ENCODE measurements at places on chromosomes 5 and 9.

- no peak for DNase-seq
Measured at GRCh38 chr9:120882935-120883607, 6.1 kb upstream of the PHF19 start.

- no peak for DNase-seq
Measured at GRCh38 chr9:91207397-91207728, 154.4 kb downstream of the AUH start.

DNA sequence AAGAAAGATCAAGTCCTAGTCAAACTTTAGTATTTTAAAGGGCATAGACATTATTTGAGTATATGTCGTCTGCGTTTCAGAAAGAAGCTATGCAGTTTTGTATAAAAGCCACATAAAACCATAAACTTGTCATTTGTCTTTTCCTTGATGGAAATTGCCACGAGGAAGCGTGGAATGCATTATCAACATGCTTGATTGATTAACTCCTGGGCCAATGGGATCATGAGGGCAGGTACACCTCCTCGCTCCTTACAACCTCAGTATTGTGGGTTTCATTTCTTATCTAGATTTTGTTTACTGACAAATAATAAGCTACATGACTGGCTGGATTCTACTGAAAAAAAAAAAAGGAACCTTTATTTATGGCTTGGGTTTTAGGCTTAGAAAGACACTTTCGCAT is 122.5 kb upstream of the RFX3 start:
- DNase-seq: no peak

DNA sequence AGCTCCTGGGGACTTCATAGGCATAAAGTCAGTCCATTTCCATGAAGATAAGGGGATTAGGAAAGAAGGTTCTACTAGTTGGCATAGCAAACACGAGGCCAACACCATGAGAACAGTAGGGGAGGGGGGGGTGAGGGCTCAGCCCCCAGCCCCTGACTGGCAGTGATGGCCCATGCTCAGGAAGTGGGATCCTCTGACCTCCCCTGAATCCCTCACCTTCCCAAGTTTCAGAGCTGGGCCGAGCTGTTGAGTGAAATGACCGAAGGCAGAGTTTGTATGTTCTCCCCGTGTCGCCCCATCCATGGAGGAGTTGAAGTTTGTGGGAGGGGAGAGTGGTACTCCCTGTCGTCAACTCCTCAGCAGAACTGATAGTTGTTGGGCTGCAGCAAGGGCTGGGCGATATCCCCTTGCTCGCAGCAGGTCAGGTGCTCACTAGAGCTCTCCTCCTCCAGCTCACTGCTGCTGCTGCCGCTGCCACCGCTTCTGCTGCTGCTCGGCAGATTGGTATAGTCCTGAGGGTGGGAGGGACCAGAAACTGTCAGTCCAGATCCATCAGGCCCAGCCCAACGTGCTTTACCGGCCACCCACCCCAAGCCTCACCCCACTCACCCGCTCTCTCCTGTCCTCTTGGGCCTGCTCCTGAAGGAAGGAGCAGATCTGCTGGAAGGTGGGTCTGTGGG is 32.5 kb downstream of the CSF1R start:
- DNase-seq: no peak

GRCh38 chr9:137445930-137446431 is 4.8 kb upstream of the ENTPD8 start:
- peak; percentile 48 for DNase-seq

DNA sequence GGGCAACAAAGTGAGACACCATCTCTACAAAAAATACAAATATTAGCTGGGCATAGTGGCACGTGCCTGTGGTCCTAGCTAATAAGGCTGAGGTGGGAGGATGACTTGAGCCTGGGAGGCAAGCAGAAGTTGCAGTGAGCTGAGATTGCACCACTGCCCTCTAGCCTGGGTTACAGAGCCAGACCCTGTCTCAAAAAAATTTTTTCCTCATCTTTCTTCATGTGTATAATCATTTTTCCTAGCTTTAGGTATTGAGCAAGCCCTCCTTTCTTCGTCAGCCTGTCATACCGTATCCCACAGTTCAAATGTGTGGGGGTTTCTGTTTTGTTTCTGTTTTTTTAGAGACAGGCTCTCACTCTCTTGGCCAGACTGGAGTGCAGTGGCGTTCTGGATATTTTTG is 41.3 kb downstream of the EHMT1 start:
- DNase-seq: peak; percentile 28

DNA sequence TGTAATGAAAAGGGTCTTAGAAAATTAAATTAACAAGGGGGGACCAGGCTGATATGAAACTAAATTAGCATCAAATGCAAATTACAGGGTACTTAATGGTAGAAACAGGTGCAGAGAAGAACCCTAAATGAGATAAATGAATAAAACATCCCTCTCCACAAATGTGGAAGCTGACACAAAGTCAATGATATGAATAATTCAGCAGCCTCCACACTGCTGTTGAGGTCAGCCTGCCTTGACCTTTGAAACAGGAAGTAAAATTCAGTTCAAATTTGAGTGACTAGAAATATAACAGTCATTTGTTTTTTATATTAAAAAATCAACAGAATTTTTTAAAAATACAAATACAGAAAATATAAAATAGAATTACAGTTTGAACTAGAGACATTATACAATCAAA is 40.0 kb downstream of the EBF1 start:
- no peak for DNase-seq

DNA sequence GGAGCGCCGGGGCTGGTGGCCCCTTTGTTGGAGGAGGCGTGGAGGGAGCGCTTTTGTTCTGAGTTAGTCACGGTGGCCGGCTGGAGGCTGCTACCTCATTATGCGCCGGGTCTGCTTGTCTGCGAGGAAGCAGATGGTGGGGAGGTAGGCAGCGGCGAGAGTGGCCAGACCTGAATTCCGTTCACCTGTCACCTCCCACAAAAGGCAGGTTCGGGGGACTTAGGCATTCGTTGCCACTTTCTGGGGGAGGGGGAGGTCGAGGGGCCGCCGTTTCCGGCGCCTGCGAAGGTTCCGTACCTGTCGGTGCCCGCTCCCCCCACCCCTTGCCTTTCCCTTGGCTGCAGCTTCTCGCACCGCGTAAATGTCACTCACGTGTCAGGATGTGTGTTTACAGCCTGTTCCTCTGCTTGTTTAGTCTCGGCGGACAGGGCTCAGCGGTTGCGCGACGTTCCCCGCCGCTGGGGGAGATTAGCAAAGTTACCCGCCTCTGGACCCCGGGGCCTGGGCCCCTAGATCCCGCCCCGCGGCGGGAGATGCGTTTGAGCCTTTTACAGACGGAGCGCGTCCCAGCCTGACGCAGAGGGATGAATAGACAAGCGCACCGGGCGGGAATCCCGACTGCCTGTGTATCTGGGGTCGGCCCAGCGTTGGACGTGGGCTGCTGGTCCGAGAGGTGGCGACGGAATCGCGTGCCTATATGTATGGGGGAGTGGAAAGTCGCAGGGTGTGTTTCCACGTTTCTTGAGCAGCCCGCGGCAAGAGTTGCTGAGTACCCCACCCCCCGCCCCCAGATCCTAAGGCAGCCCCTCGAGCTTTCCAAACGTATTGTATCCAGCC is 2.7 kb upstream of the LHX2 start:
- no peak for DNase-seq

DNA sequence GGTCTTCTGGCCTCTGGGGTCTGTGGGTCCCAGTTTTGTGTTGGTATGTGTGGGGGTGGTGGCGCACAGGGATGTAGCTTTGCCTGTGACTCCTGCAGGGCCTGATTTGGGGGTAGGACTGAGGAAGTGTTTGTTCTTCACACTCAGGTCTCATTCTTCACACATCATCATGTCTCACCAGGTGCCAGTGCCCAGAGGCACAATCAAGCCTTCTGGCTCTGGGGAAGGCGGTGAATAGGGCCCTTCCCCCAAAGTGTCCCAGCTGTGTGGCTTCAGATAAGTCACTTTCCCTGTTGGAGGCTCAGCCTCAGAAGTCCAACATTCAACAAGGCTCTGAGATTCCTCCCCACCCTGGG is 5.1 kb downstream of the DBN1 start:
- no peak for DNase-seq

- no peak for DNase-seq
Measured at GRCh38 chr5:168125445-168126199, 165.8 kb upstream of the WWC1 start.

DNA sequence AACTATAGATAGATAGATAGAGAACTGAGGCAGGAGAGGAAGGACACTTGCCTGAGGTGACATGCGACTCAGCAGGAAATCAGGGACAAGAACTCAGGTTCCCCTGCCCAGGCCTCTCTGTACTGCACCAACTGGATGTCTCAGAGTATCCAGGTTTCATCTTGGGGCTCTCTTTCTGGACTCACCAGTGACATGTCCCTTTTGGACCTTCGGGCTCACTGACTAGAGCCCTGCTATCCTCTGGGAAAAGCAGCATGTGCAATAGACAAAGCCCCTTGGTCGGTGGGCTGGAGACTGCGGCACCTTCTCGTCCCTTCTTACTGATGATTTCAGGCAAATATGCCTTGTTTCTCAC is 104.5 kb downstream of the RGS3 start:
- no peak for DNase-seq

DNA sequence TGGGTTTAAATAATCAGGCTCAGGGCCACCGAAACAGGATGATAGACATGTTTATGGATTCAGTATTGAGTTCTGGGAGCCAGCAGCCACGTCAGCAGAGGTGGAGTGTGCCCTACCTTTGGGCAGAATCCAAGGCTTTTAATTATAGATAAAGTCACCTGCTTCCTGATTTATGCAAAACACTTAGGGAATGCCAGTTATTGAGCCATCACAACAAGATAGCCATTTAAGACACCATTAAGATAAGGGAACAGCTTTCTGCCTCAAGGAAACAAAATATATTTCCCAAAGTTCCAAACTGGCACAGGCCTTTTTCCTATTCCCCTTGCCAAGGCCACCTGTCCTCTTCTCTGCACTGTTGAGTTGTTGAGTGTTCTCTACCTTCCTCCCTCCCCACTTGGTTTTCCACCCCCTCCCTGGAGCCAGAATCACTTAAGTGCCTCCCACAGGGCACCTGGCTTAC is 2.4 kb downstream of the CCL28 start:
- no peak for DNase-seq

GRCh38 chr9:97176206-97176605 is 131.3 kb upstream of the CCDC180 start:
- no peak for DNase-seq

DNA sequence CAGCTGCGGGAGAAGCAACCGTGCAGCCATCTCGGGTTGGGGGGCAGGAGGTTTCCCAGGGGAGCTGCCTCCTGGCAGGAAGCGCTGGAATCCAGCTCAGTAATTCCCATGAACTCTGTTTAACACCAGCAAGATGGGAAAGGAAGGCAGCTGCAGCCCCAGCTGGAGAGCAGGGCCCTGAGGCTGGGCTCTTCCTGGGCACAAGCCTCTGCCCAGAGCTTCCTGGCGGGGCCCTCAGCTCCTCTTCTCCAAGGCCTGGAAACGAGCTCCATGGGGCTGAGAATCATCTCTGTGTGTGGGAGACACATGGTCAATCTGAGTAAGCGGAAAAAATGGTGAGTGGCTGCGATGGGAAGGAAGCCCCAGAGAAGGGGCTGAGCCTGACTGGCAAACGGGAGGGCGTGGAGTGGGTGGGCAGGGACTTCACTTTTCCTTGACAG is 6.3 kb downstream of the MRPL36 start:
- DNase-seq: peak; percentile 55

GRCh38 chr9:71209890-71210289 is 88.5 kb upstream of the TRPM3 start:
- no peak for DNase-seq

- DNase-seq: no peak
Measured at GRCh38 chr5:152270096-152270495, 135.0 kb downstream of the NMUR2 start.

DNA sequence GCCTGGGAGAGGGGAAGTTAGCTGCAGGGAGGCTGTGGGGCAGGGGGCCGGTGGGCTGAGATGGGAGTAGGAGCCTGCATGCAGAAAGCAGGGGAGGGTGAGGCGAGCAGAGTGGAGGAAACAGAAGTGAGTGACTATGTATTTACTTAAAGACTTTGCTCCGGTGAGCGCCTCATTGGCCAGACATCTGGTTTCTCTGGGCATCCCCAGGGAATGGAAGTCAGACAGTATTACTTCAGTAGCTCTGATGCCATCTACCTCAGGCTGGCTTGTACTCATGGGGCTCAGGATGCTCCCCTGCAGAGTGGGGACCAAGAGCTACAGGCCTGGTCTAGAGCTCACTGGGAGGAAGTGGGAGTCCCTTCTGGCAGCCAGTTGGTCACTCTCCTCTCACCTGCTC is 78.2 kb upstream of the ARAP3 start:
- no peak for DNase-seq

- no peak for DNase-seq
Measured at GRCh38 chr5:141850786-141851185, 27.4 kb downstream of the PCDH1 start.

GRCh38 chr5:3356016-3356415 is 239.6 kb upstream of the IRX1 start:
- no peak for DNase-seq

GRCh38 chr5:75509956-75510355 is 1.5 kb downstream of the CERT1 start:
- peak; percentile 56 for DNase-seq

- DNase-seq: no peak
Measured at GRCh38 chr5:116418016-116418415, 156.6 kb downstream of the SEMA6A start.

DNA sequence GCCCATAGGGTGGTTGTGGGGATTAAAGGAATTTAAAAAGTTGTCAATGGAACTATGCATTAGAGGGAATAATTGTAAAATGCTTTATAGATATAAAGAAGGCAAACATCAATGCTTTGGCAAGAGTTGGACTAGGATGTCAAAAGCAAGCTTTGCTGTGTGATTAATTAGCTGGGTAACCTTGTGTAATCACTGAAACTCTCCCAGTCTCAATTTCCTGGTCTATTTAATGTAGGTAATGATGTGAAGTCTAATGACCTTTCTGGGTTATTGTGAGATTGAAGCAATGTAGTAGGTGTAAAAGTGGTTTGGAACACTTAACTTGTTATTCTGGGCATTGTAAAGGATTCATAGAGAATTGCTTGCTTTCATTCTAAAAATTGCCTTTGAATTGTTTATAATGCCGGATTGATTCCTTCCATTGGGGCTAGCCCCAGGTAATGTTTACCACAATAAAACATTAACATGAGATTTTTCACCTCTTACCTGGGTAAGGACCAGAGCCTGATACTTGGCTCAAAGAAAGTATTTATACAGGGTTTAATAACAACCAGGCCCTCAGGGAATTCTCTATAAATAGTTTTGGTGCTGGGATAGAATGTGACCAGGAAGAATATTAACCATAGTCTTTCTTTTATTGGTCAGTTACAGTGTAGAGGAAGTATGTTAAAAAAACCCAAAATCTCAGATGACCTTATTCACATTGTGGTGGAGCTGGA is 30.0 kb upstream of the CLINT1 start:
- DNase-seq: no peak

DNA sequence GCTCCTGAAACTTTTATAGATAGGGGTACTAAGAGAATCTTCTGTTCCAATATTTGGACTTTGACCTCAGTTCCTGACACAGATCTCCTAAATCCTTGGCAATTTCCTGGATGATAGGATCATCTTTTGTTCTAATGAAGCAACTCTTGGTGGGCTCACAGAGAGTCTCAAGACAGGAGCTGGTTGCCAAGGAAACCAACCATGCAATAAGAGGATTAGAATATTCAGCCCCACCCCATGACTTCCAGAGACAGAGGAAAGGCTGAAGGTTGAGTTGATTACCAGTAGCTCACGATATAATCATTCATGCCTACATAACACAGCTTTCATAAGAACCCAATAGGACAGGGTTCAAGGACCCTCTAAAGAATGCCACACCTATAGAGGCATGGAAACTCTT is 2050.2 kb upstream of the CDH6 start:
- DNase-seq: no peak

GRCh38 chr5:5018578-5018970 is 121.6 kb upstream of the ADAMTS16 start:
- no peak for DNase-seq

Data from aorta (tissue), 5 donors.